ENCODE measurements at places on chromosomes 2 and 18.

- no peak for DNase-seq
Measured at GRCh38 chr2:168397629-168398028, 58.4 kb upstream of the CERS6 start.

- no peak for DNase-seq
Measured at GRCh38 chr2:29317801-29318485, 202.7 kb downstream of the CLIP4 start.

DNA sequence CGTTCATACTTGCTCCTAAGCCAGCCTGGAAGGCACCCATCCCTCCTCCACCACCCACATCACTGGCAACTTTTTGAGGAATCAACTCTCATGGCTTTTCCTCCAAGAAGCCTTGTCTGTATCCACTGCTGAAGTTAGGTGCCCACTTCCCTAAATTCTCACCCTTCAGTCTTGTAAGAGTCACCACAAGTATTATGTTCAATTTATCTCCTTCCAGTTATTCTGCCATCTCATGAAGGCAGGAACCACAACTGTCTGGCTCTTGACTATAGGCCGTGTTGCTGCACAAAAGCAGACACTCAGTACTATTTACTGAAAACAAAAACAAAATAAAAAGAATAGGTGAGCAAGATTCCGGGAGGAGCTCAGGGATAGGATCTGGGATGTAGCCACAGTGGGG, 234.8 kb downstream of the CYRIA start:
- no peak for DNase-seq

GRCh38 chr2:223019390-223019930, 32.5 kb upstream of the KCNE4 start:
- DNase-seq: no peak

- DNase-seq: peak; percentile 81
Measured at GRCh38 chr2:190180313-190181122, 118.0 kb upstream of the MSTN start.

All from right kidney (tissue), 9 donors.